ENCODE measurements at places on chromosomes 2 and 18. TPM values are rescaled to one million over a fixed set of nuclear protein-coding genes. Genes with fewer than 3 reads are reported as not detected.

DNA sequence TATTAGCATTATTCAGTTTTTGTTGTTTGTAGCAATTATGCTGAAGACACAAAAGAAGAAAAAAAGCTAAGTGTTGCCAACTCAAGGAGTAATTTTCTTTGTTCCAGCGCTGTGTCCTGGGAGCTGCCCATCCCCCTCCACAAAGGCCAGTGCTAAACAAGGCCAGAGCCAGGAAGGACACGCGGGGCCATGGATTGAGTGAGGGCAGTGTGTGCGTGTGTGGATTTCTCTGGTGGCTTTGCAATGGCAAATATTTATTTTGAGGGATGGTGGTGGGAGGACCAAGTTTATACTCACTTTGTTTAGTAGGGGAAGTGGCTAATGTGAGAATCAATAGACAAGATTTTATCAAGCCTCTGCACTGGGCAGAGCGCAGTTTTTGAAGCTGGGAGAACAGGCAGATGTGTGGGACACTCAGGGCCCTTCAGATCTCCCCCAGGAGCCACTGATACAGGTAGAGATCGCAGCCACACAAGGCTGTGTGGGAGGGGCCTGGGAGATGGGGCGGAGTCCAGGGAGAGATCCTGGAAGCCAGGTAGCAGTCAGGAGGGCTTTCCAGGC is 11.4 kb downstream of the AGAP1 start:
- no peaks in the 10 kb centered on the region for H3K36me3 ChIP-seq
- H3K4me3 ChIP-seq, result no peak overlapping the region
- peak overlapping the region; percentile 20 for H3K27ac ChIP-seq
- no peak for DNase-seq

DNA sequence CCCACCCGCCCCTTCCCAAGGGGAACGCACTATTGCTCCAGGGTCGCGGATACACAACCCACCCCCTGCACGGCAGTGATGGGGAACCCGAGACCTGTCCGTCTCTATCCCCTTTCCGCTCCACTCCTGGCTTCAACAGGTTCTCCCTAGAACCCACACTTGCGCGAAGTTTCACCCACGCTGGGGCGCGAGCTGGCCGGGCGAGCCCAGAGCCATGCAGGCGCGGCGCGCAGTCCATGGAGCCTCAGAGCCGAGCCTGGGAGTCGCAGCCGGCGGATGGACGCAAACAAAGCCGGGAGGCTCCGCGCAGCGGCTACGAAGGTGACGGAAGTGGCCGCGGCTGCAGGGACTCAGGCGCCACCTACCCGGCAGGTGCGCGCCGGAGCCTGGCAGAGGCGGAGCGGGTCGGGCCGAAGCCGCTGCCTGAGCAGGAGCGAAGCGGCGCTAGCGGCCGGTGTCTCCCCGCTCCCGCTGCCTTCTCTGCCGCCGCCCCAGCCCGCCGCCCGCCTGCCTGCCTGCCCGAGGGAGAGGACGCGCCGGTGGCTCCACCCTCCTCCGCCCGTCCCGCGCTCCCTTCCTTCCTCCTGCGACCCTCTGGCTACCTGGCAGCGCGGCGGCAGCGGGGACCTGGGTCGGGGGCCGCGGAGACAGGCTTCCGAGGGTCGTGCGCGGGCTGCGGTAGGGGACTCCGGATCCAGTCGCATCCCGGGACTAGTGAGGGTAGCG is 14.0 kb downstream of the ALPG start:
- H3K4me3 ChIP-seq, result peak overlapping the region; percentile 31
- H3K4me1 ChIP-seq, result no peaks in the 10 kb centered on the region
- H3K27me3 ChIP-seq, result peaks cover 66% of the 10 kb centered on the region
- no peak overlapping the region for H3K27ac ChIP-seq

- no peaks in the 10 kb centered on the region for H3K36me3 ChIP-seq
- peaks cover 7% of the 10 kb centered on the region for H3K4me1 ChIP-seq
- H3K4me3 ChIP-seq, result no peak overlapping the region
- no peak overlapping the region for H3K27ac ChIP-seq
- H3K27me3 ChIP-seq, result no peaks in the 10 kb centered on the region
- DNase-seq, result no peak
These were observed 53.9 kb downstream of the LIMS1 start for GRCh38 chr2:108588070-108588668.

DNA sequence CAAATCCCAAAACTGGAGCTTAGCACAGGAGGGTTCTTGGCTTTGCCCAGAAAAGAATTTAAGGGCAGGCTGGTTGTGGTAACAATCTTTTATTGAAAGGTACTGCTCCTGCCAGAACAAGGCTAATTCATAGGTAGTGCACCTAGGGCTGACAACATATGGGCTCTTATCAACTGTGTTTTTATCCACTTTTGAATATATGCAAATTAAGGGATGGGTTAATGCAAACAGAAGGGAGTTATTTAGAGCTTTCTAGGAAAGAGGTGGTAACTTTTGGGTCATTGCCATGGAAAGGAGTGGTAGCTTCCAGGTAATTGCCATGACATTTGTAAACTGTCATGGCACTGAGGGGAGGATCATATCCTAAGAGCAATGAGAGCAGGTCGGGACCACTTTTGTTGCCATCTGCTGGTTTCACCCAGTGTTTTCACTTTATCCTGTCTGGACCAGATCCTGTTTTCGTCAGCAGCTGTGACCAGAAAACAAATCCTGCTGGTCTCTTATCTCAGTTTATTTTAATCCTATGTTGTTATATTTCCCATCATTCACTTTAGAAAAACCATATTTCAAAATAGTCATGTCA is 981 bp downstream of the C2orf66 start:
- no peak overlapping the region for H3K27ac ChIP-seq
- H3K36me3 ChIP-seq, result no peaks in the 10 kb centered on the region
- no peak overlapping the region for H3K4me3 ChIP-seq
- no peaks in the 10 kb centered on the region for H3K27me3 ChIP-seq
- H3K4me1 ChIP-seq, result no peaks in the 10 kb centered on the region

DNA sequence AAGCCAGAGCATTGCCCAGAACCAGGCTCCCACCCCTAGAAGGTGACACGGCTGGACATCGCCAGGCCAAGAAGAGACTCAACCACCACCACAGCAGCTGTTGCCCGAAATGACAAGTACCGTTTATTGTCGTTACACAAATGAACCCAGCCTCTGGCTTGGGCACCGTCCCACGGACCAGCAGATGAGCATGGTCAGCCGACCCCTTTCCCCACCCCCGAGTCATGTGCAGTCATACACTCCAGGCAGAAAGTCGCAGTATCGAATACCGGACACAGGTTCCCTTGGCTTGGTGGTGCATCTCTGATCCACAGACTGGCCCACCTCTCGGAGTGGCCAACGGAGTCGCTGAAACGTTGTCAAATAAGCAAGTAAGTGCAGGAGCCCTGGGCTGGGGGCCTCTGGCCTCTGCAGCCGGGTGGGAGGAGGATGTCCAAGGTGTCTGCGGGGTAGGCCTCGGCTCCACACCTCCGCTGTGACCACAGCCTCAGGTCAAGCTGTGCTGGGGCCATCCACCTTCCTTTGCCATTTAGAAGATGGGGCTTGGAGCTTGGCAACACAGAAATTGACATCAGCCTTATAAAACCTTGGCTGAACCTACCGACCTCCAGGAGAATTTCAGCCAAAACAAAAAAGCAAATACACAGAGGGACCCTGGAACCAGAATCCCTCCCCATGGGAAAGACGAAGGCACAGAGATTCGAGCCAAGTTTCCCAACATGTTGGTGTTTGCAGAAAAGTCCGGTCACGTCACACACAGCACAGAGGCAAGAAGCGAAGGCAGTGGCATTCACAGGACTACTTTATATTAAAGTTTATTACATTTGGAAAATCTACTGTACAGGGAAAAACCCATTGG is 24.0 kb downstream of the SDC1 start:
- H3K4me1 ChIP-seq, result no peaks in the 10 kb centered on the region
- no peak for DNase-seq
- no peaks in the 10 kb centered on the region for H3K27me3 ChIP-seq
- no peak overlapping the region for H3K4me3 ChIP-seq

DNA sequence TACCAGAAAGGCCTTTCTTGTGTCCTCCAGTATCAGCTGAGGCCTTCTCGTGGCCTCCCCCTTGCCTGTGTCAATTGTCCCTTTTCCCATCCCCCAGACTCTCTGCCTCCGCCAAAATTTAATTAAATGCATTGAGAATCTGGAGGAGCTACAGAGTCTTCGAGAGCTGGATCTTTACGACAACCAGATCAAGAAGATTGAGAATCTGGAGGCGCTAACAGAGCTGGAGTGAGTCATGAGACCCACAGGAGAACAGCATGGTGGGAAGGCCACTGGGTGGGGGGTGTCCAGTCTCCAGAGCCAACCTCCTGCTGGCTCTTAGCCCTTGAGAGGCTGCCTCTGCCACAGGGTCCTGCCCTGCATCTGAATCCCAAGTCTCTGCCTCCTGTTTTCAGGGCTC is 8.8 kb downstream of the PPP1R7 start:
- no peaks in the 10 kb centered on the region for H3K27me3 ChIP-seq
- DNase-seq, result no peak
- no peak overlapping the region for H3K27ac ChIP-seq
- H3K36me3 ChIP-seq, result peaks cover 32% of the 10 kb centered on the region
- H3K4me3 ChIP-seq, result no peak overlapping the region

Gene ALPI
- not detected for total RNA-seq

Data from A673 (cell line).